Mesothelial cell of epicardium (in vitro differentiated cells): ENCODE measurements at places on chromosomes 2 and 18.

GRCh38 chr2:171318463-171318934, 115.3 kb downstream of the METTL8 start:
- no peak for DNase-seq

- DNase-seq = no peak
Measured at GRCh38 chr2:176211110-176211509, 22.6 kb downstream of the HOXD1 start.

DNA sequence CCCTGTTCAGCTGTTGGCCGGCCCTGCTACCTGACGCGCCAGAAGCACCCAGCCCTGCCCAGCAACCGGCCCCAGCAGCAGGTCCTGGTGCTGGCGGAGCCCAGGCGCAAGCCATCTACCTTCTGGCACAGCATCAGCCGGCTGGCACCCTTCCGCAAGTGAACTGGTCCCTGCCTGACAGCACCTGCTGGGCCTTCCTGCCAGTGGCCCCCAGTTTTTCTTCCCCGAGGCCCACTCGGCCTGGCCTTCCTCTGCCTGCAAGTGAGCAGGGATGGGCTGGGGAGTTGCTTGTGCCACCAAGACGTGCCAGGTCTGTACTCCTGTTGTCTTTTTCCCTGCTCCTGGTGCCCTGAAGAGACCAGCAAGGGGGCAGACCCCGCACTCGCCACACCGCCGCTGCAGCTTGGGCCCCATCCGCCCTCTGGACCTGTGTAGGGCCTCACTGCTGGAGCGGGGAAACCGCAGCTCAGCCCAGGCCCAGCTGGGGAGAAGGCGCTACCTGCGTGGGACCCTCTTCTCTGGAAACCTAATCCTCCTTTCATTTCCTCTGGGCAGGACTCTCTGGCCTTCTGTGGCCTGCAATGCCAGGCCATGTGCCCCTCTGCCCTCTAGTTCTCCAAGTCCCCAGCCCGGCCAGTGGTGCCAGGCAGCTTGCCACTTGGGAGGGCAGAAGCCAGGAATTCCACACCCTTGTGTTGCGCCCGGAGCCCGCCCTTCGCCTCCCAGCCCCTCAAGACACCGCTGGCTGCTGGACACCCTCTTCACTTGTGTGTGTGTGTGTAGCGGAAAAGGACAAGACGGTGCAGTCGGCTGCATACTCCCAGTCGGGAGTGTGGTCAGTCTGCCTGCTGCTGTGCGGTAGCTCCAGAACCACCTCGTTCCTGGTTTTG, 47.0 kb downstream of the FAM168B start:
- DNase-seq = no peak

- DNase-seq = no peak
Measured at GRCh38 chr2:12120281-12121150, 374.1 kb downstream of the LPIN1 start.

DNA sequence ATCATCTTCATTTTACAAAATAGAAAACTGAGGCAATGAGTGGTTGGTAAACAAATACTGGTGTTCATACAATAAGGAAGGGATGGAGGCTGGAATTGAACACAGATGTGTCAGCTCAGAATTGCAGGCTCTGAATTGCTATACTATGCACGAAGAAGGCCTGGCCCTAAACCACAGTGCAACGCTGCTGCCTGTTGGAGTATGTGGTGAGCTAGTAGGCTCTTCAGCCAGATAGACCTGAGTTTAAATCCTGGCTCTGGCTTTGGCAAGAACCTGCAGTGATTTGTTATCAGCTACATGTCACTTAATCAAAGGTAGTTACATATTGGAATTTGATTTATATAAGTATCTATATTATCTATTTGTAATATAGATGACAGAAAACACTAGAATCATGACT, 1602.4 kb upstream of the CELF4 start:
- DNase-seq = no peak

- DNase-seq = no peak
Measured at GRCh38 chr2:180933332-180933731, 47.1 kb upstream of the UBE2E3 start.

DNA sequence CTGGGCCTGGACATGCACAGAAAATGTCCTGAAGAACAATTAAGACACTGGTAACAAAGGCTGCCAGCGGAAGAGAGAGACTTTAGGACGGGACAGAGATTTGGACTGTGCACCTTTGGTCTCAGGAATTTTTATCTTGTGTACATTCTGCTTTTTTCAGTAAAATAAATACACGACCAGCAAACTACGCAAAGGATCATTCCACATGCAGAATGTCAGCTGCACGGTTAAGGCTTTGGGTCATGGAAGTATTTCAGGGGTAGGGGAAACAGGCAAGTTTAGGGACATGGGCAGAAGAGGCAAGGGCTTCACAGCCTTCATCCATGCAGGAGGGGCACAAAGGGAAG, 11.5 kb downstream of the TMEM163 start:
- DNase-seq = no peak

DNA sequence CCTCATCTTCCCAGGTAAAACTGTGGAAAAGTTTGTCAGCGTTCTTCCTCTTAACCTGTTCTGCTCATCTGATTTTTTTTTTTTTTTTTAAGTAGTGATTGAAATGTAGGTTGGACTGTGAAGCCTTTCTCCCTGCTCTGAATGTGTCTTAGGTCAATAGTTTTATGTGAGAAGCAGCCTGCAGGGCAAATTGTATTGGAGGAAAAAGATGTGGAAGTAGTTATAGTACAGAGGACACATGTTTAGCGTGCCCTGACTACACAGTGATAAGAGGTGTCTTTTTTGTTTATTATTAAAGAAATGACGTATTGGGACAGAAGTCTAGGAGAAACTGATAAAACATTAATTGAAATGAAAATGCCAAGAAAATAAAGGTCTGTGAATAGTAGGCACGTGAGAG, 1.5 kb downstream of the MTA3 start:
- DNase-seq = no peak

DNA sequence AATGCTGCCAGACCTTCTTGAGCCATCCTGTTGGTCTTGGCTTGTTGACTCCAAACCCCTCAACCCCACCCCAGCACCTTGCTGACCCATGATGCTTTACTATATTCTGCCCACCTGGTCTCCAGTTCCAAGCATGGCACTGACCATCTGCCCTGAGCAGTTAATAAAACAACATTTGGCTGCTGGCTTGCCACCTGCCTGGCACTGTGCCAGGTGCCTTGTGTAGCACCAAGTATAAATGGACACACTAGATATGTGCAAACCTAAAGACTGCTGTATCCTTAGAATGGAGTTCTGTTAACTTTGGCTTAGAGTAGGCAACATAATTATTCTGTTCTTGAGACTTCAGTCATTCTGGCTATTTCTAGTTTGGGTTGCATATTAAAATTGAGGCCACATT, 91.4 kb downstream of the ACSL3 start:
- DNase-seq = no peak

GRCh38 chr2:220270481-220271070, 643.1 kb downstream of the SLC4A3 start:
- no peak for DNase-seq

GRCh38 chr2:161123531-161124030, 36.6 kb upstream of the TANK start:
- no peak for DNase-seq

DNA sequence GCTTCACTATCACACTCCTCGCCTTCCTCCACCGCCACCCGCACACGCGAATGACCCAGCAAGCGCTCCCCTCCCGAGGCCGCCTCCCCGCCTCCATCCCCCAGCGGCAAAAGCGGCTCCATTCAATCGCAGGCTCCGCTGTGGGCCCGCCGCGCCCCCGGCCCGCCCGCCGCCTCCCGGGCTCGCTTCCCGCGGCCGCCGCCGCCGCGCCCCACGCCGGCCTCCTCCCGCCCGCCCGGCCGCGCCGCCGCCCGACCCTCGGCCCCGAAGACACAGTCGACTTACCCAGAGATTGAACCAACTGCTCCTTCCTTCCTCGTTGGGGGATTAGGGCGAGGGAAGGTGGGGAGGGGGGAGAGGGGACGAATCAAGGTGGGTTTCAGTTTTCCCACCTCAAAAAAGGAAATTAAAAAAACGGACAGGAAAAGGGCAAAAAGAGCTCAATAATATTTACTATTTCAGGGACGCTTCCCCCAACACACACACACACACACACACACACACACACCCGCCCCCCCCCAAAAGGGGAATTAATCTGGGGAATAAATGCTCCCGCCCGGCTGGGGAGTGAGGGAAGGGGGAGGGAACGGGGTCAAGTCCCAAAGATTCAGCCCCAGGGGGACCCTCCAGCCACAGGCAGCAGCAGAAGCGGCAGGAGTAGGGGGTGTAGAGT, 743 bp downstream of the XPO1 start:
- peak; percentile 34 for DNase-seq

GRCh38 chr18:9449600-9450414, 25.5 kb upstream of the RALBP1 start:
- DNase-seq = no peak

- no peak for DNase-seq
Measured at GRCh38 chr18:35497027-35497369, 762 bp downstream of the INO80C start.

DNA sequence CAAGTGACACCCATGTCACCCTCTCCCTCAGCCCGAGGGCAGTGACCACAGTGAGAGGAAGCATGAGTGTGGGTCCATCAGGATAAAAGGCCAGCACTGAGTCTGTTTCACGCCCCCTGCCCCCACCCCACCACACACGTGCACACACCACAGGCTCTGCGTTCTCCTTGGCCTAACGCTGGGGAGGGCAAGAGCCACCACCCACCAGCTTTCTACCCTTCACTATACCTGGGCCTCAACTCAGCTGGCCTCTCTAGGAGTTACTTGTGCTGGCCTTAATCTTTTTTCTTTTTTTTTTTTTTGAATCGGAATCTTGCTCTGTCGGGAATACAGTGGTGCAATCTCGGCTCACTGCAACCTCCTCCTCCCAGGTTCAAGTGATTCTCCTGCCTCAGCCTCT, 140.5 kb downstream of the ZFP36L2 start:
- DNase-seq = no peak

GRCh38 chr2:174210862-174211261, 37.5 kb downstream of the OLA1 start:
- no peak for DNase-seq

DNA sequence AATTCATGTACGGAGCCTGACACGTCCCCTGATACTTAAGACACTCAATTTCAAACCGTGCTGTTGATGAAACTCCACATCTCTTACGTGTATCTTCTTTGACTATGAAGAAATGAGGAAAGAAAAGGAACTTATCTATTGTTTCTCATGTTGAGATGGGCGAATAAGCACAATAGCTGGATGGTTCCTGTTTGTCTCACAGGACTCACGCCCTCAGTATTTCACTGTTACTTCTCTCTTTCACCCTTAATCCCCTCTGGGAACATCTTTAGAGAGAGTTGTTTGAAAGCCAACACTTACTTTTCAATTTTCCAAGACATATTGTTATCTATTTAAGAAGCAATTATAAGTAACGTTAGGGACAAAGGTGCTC, 99.8 kb downstream of the COPS8 start:
- DNase-seq = no peak

- no peak for DNase-seq
Measured at GRCh38 chr2:62197011-62197924, 1.4 kb downstream of the B3GNT2 start.

GRCh38 chr2:219466816-219467735, 31.6 kb upstream of the GMPPA start:
- no peak for DNase-seq

DNA sequence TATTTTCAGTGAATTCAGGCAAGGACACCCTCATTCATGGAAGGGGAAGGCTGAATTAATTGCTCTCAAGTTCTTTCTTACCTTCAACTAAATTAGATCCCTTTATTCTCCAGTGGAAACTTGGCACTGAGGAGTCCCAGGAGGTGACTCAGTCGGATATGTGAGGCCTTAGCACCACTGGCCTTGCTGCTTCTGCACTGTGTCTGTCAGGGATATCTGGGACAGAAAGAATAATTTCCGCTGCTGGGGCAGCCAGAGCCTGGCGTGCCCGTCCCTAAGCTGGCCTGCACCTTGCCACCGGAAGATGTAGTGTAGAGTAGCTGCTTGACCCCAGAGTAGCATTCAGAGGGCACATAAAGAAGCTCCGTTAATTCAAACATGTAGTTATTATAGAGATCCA, 53.4 kb downstream of the LIMS1 start:
- DNase-seq = no peak

DNA sequence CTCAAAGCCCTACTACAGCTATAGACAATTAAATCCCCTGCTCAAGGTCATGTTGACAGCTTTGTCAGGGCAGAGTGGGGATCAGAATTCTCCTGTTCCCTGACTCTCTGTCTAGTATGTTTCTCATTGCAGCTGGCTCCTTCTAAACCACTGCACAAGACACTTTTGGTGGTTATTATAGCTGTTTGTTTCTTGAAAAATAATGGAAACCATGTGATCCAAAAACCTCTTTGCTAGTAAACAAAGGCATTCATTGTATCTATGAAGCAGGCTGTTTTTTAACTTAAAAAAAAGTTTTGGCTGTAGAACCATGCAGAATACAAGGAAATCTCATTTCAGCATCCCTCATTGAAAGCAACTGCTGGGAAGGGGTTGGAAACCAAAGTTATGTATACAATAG, 352.5 kb upstream of the EPHA4 start:
- DNase-seq = no peak

DNA sequence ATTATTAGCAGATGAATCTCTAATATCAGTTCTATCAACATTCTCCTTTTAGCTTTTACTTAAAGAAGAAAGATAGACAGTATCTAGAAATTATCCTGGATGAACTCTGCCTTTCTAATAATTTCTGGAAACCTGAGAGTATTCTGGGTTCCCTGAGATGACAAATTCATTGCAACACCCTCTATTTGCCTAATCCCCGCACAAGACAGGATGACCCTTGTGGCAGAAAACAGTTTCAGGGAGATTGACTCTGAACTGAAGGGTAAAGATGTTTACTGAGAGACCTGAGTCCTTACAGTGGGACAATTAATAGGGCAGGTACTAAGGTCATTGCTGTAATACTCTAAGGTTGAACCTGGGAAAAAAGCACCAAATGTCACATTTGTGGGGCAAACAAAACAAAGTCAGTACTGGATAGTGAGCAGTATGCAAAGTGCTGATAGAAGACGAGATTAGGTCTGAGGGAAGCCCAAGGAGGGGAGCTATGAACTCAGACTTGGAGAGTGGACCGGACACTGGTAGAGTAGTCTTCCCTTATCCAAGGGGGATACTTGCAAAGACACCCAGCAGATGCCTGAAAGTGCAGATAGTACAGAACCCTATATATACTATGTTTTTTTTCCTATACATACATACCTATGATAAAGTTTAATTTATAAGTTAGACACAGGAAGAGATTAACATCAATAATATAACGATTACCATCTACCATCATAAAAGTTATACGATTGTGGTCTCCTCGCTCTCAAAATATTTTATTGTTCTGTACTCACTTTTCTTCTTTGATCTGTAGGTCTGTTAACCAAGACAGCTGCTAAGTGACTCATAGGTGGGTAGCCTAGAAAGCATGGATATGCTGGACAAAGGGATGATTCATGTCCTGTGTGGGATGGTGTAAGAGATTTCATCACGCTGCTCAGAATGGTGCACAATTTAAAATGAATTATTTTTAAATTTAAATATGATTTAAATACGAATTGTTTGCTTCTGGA, 148.3 kb upstream of the KLHL14 start:
- no peak for DNase-seq
